ENCODE measurements at places on chromosomes 6 and 20.

GRCh38 chr20:46027245-46027853 lies 1.7 kb upstream of the SLC12A5 start:
- peak; percentile 61 for DNase-seq

- DNase-seq: no peak
These were observed 77.8 kb downstream of the SYCP2L start for GRCh38 chr6:10964684-10965083.

DNA sequence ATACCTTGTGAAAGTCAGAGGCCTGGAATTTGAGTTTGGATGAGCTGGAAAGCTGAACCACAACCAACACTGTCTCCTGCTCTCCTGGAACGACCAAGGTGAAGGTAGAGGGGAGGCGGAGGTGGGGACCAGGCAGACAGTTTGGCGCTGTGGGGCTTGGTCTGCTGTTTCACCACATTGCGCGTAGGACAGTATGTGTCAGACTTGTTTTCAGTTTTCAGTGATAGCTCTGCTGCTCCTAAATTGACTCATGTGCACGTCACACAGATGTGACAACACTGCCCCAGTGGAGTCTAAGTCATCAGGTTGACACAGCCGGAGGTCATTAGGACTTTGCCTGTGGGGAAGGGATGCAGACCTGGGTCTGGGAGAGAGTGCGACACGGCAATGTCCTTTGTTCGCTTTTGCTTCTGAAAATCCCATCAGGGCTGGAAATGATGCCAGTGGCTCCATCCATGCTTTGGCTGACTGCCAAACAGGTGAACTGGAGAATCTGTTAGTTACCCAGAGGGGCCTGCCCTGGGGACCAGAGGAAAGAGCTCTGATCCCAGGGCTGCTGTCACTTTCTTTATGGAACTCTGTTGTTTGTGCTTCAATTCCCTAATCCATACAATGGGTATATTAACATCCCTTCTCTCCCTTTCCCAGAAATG lies 255.5 kb downstream of the CDC5L start:
- peak; percentile 73 for DNase-seq

GRCh38 chr20:53948383-53949318 lies 121.7 kb downstream of the BCAS1 start:
- DNase-seq: no peak

DNA sequence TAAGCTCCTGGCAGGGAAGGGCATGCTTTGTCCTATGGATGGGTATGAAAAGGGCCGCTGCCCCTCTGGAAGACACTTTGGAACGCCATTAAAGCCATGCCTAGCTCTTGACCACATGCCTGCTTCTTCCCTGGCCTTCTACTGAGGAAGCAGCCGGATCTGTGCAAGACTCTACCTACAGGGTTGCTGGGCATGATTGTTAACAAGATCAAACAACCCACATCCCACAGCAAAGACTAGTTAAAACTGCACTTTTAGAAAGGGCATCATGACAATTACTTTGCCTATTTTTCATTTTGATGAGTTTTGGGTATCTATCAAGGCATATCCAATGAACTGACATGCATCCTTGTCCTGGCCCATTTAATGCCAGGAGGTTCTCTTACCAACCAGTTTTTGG lies 25.5 kb downstream of the NSFL1C start:
- no peak for DNase-seq

GRCh38 chr6:13172291-13172690 lies 156.0 kb downstream of the TBC1D7 start:
- DNase-seq: no peak

- no peak for DNase-seq
These were observed 1.4 kb downstream of the MPC1 start for GRCh38 chr6:166381381-166381732.

DNA sequence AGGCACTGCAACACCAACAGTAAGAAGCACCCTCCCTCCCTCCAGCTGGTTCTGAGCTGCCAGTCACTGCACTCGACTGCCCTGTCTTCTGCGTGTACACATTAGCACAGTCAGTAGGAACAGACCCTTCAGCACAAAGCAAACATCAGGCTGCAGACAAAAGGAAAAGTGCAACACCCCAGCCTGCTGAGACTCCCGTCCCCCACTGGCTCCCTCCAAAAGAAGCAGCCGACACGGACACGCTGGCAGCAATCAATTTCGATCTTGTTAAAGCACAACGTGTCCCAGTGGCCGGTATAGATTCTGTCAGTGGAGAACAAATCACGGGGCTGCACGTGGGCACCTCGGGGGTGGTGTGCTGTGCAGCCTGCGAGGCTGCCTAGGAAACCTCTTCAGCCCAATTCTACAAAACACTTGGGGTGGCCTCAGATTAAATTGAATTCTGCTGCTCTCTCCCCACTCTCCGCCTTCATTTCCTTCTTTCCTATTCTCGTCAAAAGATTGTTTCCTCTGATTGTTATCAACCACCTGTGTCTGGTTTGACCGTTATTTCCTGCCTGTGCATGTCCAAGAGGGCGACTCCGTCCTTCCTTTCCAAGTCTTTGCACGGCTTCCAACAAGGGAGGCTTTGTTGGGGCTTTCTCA lies 38.7 kb downstream of the TRAF3IP2 start:
- DNase-seq: peak; percentile 20

GRCh38 chr6:3726421-3726820 lies 25.1 kb downstream of the PXDC1 start:
- no peak for DNase-seq

GRCh38 chr6:111952821-111953540 lies 79.7 kb upstream of the FYN start:
- peak; percentile 59 for DNase-seq

DNA sequence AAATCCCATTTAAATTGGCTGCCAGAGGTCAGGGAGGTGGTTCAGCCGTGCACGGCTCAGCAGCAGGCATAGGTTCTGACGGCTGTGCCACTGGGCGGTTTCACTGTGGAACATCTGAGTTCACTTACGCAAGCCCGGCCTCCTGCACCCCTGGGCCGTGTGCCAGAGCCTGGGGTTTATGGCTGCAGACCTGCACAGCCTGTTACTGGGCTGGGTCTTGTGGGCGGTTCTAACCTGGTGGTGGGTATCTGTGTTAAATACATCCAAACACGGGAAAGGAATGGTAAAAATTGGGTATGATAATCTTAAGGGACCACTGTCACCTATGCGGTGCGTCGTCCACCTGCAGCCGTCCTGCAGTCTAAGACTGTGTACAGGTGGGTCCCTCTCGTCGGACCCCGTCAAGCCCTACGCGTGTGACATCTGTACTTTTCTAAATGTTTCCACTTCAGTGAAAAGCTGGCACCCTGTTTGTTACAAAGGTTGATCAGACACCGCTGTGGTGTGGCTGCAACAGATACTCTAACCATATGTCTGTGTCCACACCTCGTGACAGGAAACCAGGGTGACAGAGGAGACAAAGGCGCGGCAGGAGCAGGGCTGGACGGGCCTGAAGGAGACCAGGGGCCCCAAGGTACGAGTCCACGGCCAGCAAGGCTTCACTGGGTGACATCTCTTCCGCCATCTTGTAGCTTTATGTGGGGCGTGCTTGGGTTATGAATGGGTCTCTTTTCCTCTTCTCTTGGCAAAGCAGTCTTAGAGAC lies 21.5 kb downstream of the COL9A3 start:
- no peak for DNase-seq

DNA sequence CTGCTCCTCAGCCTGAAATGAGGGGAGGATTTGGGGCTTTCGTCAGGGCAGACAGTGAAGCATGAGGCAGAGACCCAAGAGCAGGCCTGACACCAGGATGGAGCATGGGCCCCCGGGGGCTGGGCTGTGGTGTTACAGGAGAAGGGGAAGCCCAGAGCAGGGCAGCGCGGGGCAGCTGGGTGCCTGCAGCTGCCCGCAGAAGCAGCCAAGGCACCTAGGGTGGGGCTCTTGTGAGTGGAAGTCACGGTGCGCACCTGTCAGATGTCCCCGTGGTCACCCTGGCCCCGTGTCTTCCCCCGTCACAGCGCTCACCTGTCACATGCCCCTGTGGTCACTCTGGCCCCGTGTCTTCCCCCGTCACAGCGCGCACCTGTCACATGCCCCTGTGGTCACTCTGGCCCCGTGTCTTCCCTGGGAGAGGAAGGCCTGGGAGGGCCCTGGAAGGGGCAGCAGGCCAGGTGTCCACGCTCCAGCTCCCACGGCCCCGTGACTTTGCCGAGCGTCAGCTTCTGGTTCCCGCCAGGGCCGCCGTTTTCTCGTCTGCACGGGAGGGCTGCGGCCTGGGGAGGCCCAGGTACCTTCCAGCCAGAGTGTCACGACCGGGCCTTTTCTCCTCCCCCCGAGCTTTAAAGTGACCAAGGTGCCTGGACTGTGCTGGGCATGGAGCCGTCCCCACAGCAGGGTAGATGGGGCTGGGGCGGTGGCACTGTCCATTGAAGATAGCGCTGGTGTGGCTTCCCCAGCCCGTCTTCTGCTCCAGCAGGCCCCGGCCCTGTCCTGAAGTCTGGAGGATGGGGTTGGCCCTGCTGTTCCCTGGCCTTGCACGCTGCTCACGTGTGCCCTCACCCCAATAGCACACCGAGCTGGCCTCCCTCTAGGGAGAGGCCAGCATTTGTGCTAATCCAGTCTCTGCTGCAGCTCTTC lies 9.4 kb downstream of the ARFGAP1 start:
- DNase-seq: no peak

DNA sequence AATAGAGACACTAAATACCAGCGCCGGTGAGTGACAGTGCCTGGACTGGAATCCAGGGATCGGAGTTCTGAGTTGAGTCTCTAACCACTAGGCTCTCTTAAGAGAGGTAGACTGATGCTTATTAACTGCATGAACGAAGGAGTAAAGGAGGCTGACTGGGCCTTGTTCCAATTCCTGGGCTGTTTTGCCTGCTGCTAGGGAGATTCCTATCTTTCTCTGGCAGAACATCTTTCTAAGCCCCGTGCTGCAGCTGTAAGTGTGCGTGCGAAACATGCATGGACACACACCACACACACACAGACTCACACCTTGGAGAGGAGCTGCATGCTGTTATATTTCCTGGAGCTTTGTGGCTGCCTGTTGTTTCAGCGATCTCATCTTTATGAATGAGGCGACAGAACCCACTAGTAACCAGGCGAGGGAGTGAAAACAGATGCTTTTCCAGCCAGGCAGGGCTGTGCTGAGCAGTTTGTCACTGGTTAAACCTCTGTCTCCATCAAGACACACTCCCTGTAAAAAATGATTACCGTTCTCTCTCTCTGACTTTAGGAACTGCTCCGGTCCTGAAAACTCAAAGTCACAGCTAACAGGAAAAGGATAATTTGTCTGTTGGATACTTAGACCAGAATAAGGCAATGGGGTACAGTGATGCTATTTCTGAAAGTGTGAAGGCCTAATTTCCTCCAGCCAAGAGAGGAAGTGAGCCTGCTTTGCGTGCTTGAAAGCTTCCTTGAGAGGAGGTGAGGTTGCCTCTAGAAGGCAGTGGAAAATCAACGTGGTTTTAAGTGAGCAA lies 157.4 kb upstream of the ZNF217 start:
- DNase-seq: peak; percentile 97

DNA sequence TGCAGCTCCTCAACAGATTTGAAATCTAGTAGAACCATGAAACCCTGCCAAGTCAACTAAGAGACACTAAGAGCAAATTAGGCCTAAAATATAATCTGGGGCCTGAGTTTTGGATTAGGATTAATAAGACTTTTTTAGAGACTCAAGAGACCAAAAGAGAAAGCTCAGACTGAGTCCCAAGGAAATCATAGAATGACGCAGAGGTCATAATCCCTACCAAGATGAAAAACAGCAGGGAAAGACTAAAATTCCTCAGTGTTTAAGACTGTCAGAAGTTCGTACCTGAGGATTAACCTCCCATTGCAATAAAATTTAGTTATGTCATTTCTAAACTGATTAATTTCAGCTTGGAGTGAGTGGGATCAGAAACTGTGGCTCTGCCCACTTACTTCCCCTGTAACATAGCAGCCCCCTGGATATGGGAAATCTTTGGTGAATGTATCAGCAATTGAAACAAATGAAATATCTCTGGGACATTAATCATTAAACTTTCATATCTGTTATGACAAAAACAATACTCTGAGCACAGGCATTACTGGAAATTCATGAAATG lies 200.3 kb downstream of the EDN1 start:
- DNase-seq: peak; percentile 35

GRCh38 chr20:53672484-53673129 lies 79.0 kb upstream of the ZNF217 start:
- peak; percentile 57 for DNase-seq
